ENCODE measurements at places on chromosomes 1 and 21.
A peak's percentile ranks its signal among the peaks of the same experiment; 100 is the strongest.

DNA sequence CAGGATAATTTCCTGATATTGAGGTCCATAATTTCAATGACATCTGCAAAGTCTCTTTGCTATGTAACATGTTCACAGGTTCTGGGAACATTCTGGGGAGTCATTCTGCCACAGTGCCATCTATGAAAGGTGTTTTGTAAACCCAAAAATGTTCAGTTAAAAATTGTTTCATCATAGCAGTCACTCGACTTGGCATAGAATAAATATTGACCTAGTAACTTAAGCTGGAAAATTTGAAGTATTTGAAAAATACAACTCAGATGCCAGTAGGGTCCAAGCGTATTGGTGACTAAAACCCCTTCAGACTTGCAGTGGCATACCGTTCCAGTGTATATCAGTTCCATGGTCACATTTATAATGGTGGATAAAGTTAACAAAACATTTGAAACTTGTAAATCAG, 6.8 kb downstream of the DESI2 start:
- DNase-seq = no peak

DNA sequence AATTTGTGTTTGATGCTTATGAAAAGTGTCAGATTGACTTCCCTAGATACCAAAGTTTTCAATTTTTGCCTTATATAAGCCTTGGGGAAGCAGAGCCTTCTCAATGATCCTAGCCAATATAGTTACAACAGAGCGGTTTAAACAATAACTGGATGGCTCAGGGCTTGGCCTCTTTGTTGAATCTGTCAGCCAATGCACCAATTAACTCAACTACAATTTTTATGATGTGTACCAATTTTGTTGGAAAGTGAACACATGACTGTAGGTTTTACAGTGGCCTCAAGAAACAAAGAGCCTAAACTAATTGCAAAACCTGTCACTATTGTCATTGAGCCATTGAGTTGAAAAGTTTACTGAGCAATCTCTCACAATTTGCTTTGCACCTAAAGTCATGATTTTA, 71.6 kb upstream of the RGS18 start:
- no peak for DNase-seq

DNA sequence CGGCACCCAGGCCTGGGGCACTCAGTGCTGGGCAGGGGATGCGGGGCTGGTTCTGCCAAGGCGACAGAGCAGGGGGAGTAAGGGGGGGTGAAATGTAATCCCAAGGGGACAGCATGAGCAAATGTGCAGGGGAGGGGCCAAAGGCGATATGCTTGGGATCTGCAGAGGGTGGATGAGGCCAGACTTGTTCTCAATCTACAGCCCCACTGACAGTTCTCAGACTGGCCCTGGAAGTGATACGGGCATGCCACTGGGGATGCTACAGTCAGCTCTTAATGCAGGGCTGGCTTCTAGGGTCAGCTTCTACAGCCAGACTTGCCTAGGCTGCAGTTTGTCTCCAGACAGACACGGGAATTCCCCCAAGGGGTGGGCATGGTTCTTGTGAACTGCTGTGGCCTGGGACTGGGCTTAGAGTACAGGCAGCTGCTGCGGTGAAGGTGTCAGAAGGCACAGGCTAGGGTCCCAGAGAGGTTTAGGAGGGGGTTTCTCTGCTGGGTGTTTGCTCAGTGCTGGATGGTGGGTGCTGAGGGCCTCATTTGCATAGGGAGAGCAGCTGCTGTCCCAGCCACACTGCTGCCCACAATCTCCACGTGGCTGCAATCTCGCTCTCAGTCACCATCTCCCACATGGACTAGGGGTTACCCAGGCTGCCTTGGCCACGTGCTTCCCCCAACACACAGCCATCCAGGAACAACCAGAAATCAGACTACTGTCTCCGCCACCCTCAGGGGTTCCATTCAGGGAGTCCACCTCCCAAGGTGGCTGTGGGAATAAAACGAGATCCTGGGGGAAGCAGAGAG, 190.1 kb downstream of the HIVEP3 start:
- DNase-seq = peak; percentile 51

DNA sequence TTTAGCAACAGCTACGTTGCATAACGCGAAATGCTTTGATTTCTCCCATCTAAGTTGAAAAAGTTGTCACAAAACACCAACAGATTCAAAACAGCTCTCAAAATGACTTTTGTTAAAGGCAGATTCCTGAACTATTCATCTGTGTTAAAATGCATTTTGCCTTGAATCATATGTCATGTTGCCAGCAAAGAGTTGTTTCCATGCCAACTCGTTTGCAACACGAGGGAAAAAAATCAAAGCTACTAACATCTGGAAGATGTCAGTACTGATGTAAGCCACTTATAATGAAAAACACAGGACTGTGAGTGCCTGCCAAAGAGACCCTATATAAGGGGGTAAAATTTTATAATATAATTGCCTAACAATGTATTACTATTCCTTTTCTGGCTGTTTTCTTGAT, 182.7 kb upstream of the PTBP2 start:
- peak; percentile 99 for DNase-seq

DNA sequence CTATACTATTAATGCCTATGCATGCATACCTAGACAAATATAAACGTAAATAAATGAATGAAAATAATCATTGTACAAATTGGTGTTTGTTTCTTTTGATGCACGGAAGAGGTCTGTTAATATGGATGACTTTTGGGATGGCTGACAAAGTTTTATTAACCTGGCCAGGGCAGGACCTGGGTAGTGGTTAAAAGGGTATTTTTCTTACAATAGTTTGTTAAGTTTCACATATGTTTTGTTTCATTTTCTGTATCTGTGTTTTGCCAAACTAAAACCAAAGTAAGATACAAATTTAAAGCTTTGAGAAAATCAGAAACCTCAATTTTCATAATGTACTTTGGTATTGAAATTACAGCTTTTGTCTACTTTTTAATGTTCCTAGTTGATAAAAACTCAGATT, 222.7 kb upstream of the OLFM3 start:
- DNase-seq = no peak

- DNase-seq = no peak
These were observed 2.2 kb downstream of the S100A13 start for GRCh38 chr1:153624965-153625611.

- DNase-seq = no peak
These were observed 21.2 kb downstream of the C21orf91 start for GRCh38 chr21:17797967-17798366.

- no peak for DNase-seq
These were observed 19.9 kb upstream of the ADGRL2 start for GRCh38 chr1:81780705-81781454.

- DNase-seq = peak; percentile 95
These were observed 136.6 kb upstream of the CD34 start for GRCh38 chr1:208047476-208047934.

DNA sequence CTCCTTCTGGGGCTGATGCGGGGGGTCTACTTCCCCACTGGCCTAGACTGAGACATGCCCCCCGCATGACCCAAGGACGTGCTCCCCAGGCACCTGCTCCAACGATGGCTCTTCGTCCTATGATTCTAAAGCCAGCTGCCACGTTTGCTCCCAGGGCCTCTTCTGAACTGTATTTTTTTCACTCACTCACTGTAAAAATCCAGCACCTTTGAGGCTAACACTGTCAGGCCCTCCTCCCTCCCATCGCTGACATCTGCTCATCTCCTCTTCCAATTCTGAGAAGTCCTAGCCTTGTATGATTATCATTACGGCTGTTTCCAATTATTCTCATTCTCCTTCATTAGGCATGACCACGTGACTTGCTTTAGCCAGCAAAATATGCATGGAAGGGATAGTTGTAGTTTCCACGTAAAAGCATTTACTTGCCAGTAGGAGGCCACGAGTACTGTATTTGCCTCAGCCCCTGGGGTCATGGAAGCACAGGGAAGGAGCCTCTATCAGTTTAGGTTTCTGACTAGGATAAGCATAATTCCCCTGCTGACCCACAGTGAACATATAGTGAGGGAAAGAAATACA, 19.1 kb upstream of the EDN2 start:
- peak; percentile 74 for DNase-seq

DNA sequence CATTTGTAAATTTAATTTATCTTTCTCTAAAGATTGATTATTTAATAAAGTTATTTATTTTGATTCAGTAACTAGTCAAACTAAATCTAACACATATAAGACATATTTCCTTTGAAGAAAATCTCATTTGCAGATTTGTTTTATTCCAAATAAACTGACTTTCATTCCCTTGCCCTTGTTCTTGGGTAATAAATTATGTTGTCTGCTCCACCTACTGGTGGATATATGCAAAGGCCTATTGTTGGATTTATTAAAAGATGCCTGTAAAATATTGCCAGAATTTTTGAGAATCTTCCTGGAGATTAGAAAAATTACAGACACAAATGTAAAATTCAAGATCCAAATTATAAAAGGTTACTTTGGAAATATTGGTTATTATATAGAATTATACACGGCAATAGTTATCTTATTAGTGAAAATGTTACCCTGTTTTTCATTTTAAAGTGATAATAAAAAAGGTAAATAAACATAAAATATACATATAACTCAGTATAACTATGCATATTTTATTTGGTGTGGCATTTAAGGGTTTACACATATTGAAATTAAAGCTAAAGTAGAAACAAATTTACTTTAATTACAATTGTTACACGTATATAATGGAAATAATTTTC, 116.1 kb downstream of the SPATA17 start:
- peak; percentile 29 for DNase-seq

- no peak for DNase-seq
These were observed at the start of gene DMRTB1 for GRCh38 chr1:53459321-53460175. TSS of gene DMRTB1 (plus strand) at chr1:53459399. CDS start at chr1:53459454, 55 bp downstream.

- peak; percentile 63 for DNase-seq
These were observed 271.6 kb upstream of the SGIP1 start for GRCh38 chr1:66262208-66262963.
